ENCODE measurements at places on chromosomes 12 and 14. TPM values are rescaled to one million over a fixed set of nuclear protein-coding genes. Genes with fewer than 3 reads are reported as not detected.

DNA sequence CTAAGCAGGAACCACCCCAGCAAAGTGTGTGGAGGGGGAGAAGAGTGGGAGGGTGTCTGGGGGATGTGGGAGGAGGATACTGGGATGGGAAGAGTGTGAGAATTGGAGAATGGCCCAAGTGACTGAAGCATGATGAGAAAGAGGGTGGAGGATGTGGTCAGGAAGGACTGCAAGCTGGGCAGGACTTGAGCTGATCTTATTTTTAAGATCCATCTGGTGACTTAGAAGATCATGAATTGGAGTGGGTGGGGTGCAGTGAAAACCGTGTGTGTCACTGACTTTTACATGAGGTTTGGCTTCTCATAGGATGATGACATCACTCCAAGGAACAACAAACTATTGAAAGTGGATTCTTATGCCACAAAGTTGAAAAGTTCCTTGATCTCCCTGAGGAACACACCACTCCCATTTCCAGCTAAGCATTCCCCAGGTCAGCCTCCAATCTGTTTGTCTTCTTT lies 287.5 kb downstream of the GALC start:
- no peak for DNase-seq

GRCh38 chr14:92631098-92631497 lies 117.3 kb downstream of the LGMN start:
- no peak for DNase-seq

DNA sequence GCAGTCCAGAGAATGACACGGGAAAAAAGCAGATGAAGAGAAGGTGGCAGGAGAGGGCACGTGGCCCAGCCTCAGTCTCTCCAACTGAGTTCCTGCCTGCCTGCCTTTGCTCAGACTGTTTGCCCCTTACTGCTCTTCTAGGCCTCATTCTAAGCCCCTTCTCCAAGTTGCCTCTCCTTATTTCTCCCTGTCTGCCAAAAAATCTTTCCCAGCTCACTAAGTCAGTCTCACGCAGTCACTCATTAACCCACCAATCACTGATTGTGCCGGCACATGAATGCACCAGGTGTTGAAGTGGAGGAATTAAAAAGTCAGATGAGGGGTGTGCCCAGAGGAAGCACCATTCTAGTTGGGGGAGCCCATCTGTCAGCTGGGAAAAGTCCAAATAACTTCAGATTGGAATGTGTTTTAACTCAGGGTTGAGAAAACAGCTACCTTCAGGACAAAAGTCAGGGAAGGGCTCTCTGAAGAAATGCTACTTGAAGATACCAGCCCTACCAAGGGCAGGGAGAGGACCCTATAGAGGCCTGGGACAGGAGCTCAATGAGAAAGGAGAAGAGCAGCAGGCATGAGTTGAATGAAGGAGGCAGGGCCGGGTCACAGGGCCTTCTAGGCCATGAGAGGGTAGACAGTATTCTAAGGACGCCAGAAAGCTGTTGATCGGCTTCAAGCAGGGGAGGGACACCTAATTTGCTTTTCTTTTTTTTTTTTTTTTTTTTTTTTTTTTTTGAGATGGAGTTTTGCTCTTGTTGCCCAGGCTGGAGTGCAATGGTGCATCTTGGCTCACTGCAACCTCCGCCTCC lies 40.9 kb downstream of the DAD1 start:
- no peak for DNase-seq

DNA sequence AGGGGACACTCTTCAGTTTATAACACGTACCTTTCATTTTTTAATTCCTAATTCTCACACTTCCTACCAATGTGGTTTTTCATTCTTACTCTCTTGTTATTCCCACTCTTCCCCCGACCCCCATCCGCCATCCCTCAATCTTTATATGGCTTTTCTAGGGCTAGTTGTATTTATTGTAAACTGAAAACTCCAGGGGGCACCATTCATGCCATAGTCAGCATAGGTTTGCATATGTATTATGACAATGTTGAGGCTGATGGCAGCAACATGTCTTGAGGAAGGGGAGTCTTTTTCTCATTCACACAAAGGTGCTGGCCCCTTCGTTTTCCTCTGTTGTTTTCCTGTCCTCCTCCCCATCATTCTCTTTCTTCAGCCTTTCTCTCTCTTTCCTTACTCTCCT lies 27.7 kb upstream of the LTA4H start:
- DNase-seq: no peak

- no peak for DNase-seq
These were observed 30.5 kb downstream of the ANAPC7 start for GRCh38 chr12:110373025-110373424.

- no peak for DNase-seq
These were observed 762.4 kb downstream of the SLC6A15 start for GRCh38 chr12:84150201-84150600.

The RAB15 gene
- 11.4 TPM for total RNA-seq

The PTGES3 gene
- 118 TPM for total RNA-seq

The WNT1 gene
- total RNA-seq: not detected

The POU6F1 gene
- 4.3 TPM for total RNA-seq

The ARHGEF25 gene
- total RNA-seq: 64.1 TPM

Measured in urinary bladder (tissue), 4 donors.